ENCODE measurements at places on chromosomes 2 and 18.
A peak's percentile ranks its signal among the peaks of the same experiment; 100 is the strongest.

- DNase-seq, result peak; percentile 79
Observed at GRCh38 chr2:236180831-236181453, 12.8 kb upstream of the GBX2 start.

DNA sequence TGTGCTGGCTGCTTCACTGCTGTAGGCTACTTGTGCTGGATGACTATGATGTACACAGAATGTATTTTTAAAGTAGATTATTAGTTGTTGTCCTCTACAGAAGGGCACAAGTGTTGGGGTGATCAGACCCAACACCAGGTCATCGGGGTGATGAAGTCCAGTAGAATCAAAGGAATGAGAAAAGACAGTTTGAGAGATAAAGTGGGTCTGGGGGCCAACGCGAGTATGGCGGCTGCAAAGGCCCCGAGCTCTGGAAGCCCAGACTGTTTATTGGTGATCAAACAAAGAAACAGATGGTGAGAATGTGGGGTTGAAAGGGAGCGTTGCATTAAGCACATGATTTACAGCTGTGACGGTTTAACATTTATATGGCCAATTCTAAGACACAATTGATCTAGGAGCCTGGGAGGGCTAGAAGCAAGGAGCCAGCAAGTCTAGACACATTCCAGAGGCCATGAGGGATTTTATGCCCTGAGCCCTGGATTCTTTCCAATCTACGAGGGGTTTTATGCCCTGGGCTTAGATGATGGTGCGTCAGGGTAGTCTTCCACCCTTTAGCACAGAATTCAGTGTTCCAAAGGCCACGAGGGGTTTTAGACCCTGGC is 153.5 kb downstream of the AGPS start:
- no peak for DNase-seq

DNA sequence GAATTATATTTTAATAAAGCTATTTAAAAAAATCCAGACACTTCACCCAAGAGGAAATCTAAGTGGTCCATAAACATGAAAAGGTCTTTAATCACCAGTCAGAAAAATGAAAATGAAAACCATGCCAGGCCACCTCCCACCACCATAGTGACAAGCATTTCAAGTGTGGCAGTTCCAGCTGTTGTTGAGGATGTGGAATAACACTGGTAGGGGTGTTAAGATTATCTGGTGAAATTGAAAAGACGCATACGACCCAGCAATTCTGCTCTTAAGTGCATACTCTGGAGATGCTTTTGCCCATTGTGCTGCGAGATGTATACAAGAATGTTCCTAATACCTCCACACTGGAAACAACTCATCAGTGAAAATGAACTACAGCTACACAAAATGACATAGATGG is 82.2 kb downstream of the MSH2 start:
- DNase-seq, result no peak

- no peak for DNase-seq
Observed at GRCh38 chr2:158153270-158154015, 51.8 kb downstream of the UPP2 start.

DNA sequence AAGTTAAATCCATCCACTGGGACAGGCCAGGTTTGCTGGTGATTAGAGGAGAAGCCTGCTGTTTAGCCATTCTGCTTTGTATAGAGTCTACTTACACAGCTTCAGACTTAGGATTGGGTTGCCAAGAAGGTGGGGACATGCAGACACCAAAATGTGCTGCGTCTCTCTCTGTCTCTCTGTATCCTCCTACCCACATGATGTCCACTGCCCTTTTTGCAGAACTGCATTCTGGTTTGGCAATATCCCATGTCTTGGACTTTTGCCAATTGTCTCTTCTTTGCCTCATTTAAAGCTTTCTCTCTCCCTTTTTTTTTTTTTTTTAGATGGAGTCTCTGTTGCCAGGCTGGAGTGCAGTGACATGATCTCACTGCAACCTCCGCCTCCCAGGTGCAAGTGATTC is 261.1 kb upstream of the FN1 start:
- no peak for DNase-seq

DNA sequence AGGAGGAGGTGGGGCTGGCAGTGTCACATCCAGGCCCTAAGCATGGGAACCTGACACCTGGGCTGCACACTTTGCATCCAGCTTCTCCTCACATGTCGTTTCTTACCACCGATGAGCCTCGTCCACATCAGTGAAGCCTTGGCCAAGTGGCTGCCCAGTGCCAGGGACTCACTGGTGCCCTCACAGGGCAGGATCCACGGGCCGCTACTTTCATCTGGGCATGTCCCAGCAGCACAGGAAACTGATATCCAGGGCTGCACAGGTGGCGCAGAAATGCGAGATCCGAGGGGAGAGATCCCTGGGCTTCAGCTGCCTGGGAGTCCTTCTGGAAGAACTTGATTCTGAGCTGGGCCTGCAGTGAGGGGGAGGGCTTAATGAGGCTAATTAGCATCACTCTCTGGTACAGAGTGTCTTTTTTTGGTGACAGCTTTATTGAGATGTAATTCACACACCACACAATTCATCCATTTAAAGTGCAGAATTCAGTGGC is 291.6 kb upstream of the HDAC4 start:
- DNase-seq, result no peak

GRCh38 chr18:57621246-57621604 is 411 bp downstream of the NARS1 start:
- DNase-seq, result peak; percentile 10

DNA sequence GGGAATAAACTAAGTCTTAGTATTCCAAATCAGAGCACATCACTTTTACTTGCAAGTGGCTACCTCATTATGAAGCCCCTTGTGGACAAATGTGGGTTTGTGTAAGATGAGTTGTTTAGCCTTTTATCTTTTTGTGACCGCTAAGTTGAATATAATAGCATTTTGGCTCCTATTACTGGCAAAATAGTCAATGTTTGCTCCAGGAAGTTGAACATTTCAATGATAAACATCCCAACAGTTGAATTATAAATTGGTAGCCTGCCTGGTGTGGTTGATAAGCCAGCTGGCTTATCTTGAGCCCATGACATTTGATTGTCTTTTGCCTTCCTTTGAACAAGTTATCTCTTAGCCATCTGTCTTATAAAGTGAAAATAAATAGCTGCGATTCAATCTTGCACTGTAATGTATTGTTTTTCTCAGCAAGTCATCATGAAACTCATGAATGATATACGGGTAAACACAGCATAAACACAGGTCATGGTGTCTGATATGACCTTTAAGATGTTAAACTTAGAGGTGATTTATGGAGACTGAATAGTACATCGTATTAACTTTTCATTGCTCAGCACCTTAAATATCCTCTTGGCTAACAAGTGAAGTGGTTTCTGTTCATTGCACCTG is 338.4 kb downstream of the SOCS6 start:
- DNase-seq, result no peak

DNA sequence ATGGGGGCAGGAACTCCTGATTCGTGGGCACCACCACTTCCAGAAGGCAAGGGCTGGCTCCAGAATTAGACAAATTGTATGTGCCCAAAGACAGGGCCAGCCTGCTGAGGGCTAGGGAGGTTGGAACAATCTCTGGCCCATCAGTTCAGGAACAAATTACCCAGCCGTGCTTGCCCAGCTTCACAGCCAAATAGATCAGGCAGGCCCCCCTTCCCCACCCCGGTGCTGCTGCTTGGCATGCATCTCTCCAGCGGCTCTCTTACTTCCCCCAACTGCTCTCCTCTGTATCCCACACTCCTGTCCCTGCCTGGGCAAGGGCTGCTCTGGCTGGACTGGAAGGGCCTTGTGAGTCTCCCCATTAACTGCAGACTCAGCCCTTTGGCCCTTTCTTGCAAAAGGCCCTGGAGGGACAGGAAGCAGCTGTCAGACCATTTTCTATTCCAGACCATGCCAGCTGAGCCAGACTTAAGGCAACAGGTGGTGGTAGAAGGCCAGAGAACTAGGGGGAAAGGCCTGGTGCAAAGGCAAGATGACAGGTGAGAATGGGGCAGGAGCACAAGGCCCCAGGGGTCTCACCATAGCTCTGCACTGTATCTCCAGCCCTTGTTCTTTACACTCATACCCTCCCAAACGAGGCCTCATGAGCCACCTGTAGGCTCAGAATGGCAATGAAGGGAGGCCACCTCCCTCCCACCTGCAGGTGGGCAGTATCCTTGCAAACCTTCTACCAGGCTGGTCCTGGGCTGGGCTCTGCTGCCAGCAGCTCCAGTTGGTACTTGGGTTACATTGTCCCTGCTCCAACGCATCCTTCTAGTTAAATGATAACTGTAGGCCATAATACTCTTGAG is 30.7 kb upstream of the ACAA2 start:
- DNase-seq, result no peak

- DNase-seq, result no peak
Observed at GRCh38 chr2:177806025-177806424, 266.6 kb downstream of the PDE11A start.

GRCh38 chr18:57231864-57232263 is 85.0 kb downstream of the BOD1L2 start:
- DNase-seq, result no peak

DNA sequence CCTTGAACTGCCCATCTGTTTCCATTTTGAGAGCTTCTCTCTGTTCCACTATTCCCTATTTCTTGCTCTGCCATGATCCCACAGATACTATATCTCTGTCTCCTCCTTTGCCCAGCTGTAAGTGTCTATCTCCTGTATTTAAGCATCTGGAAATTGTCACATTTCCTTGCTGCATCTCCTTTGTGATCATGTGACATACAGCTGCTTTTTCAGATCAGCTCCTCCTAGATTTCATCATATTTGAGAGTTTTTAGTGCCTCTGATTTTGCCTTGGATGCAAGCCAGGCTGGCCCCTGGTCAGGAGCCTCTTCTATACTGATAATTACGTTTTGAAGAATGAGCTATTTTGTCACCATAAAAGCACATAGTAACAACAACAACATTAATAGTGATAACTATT is 131.7 kb upstream of the TNP1 start:
- no peak for DNase-seq

GRCh38 chr2:208222351-208222750 is 32.5 kb downstream of the IDH1 start:
- DNase-seq, result peak; percentile 64
